Stimulated activated CD8-positive, alpha-beta memory T cell treated with anti-CD3 and anti-CD28 coated beads, Interleukin-15, amount 100 ng/mL, for 4 hours (primary cell): ENCODE measurements at places on chromosomes 12 and 14.

- DNase-seq: no peak
Measured at GRCh38 chr12:78739653-78740052, 124.9 kb upstream of the SYT1 start.

DNA sequence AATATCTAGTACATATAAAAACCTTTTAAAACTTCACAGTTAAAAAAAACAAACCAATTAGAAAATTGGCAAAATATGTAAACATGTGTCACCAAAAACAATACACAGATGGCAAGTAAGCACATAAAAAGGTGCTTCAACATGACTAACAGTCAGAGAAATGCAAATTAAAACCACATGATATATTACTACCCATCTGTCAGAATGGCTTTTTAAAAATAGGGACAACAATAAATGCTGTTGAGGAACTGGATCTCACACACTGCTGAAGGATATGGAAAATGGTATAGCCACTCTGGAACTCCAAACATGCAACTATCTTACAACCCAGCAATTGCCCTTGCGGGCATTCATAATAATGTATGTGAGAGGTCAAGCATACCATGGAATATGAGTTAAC is 1153.6 kb downstream of the FLRT2 start:
- DNase-seq: no peak

DNA sequence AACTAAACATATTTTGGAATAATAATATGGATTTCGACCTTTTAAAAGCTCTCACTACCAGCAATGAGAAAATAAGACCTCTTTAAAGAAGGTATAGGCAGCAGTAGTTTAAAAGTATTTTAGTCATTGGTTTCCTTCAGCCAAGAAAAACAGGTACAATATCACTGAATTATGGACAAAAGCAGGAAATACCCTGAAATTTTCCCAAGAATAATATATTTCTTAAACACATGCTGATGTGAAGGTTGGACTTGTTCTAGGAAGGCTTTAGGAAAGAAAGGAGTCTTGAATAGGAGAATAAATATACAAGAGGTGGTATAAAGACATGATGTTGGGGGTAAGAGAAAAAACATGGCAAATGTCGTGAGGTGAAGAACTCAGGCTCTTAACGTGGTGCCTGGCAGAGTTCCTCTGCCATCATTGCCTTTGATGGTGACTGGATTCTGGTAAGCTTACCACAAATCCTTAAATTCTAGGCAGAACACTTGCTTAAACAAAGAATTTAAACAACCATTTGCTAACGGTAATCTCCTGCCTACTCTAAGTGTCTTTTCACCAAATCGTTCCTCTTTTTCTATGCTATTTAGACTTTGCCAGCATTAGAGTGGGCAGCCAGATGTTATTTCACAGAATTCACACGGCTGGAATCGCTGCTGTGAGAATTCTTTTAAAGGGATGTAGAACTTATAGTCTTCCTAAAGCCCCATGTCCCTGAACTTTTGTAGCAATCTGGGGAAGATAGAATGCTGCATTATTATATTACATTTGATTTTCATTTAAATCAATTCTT is 11.9 kb upstream of the NUDT4 start:
- DNase-seq: no peak

- DNase-seq: no peak
Measured at GRCh38 chr14:22748631-22749068, 17.8 kb upstream of the OXA1L start.

DNA sequence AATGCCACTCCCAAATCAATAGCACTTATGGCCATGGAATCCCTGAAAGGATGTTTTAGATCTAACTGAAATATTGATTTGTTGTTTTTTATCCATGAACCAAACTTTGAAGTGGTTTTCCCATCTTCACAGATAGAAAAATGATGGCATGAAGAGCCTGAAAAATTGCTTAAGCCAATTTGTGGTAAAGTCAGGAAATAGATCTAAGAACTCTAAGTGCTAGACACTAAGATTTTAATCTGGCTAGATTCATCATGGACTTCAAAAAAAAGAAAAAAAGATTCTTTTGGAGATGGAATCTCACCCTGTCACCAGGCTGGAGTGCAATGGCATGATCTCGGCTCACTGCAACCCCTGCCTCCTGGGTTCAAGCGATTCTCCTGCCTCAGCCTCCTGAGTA is 45.0 kb upstream of the STRN3 start:
- no peak for DNase-seq

GRCh38 chr14:72549026-72549425 is 344.9 kb downstream of the DPF3 start:
- DNase-seq: no peak
